ENCODE measurements at places on chromosomes 6 and 20. TPM values are rescaled to one million over a fixed set of nuclear protein-coding genes. Genes with fewer than 3 reads are reported as not detected.
A peak's percentile ranks its signal among the peaks of the same experiment; 100 is the strongest.

DNA sequence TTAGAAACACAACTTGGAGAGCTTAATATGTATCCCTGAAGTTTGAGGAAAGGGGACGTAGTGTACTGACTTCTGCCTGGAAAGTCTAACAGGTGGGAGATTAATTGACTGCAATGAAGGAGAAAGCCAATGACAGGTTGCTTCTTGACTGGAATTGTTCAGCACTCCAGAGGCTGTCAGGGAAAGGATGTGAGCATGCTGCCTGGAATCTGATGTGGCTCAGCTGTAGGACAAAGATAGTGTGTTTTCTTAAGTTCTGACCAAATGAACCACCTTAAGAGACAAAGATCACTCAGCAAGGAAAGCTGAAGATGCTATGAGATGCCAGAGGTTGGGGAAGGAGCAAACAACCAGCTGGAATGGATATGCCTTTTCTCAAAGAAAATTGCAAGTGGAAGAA lies 185.8 kb downstream of the PHF3 start:
- no peak for DNase-seq
- no peak overlapping the region for H3K27ac ChIP-seq
- H3K36me3 ChIP-seq, result no peaks in the 10 kb centered on the region

GRCh38 chr20:23159256-23159946 lies 73.3 kb upstream of the CD93 start:
- H3K27me3 ChIP-seq, result no peaks in the 10 kb centered on the region
- peaks cover 63% of the 10 kb centered on the region for H3K4me1 ChIP-seq
- no peak overlapping the region for H3K4me3 ChIP-seq

GRCh38 chr6:123203928-123204327 lies 207.9 kb downstream of the CLVS2 start:
- H3K36me3 ChIP-seq, result no peaks in the 10 kb centered on the region
- no peak overlapping the region for H3K4me3 ChIP-seq
- no peaks in the 10 kb centered on the region for H3K27me3 ChIP-seq
- DNase-seq, result no peak
- H3K27ac ChIP-seq, result no peak overlapping the region

DNA sequence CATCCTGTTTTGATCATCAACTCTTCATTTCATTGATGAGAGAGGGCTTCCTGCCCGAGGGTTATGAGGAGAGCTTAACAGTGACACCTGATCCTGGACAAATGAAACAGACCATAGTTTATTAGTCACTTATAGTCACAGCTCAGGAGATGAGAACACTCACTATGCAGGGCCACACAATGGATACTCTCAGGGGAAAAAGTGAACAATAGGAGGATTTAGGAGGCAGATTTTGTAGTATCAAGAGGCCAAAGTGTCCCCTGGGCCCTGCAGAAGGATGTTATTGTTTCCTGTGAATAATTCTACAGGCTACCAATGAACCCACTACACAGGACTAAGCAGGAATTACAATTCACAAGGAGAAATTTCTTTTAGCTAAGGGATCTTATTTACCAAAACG lies 772.8 kb upstream of the MAN1A1 start:
- no peaks in the 10 kb centered on the region for H3K4me1 ChIP-seq
- no peak for DNase-seq
- H3K27ac ChIP-seq, result no peak overlapping the region
- no peaks in the 10 kb centered on the region for H3K36me3 ChIP-seq
- H3K27me3 ChIP-seq, result no peaks in the 10 kb centered on the region

DNA sequence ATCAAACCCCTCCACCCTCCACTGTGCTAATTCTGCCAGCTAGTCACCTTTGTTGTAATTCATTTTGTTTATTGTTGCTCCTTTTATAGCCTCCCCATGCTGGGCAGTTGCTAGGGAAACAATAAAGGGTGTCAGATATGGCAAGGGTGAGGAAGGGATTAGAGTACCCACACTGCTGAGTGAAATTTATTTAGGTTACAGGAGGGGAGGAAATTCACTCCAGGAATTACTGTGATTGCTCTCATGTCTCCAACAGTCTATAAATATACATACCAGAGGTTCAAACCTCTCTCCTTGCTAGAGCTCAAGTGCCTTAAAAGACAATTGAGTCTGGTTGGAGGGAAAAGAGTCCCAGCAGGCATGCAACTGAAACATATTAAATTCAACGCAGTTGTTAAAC lies 90.6 kb upstream of the ADGRF1 start:
- no peak overlapping the region for H3K4me3 ChIP-seq
- H3K27ac ChIP-seq, result peak overlapping the region; percentile 32
- no peaks in the 10 kb centered on the region for H3K27me3 ChIP-seq
- DNase-seq, result no peak
- H3K4me1 ChIP-seq, result peaks cover 68% of the 10 kb centered on the region

GRCh38 chr20:61933481-61933950 lies 132.2 kb downstream of the TAF4 start:
- H3K4me3 ChIP-seq, result no peak overlapping the region
- H3K4me1 ChIP-seq, result no peaks in the 10 kb centered on the region
- DNase-seq, result no peak
- H3K36me3 ChIP-seq, result no peaks in the 10 kb centered on the region

GRCh38 chr6:149961728-149962425 lies 1.9 kb upstream of the ULBP1 start:
- H3K36me3 ChIP-seq, result no peaks in the 10 kb centered on the region
- H3K27ac ChIP-seq, result no peak overlapping the region
- DNase-seq, result no peak
- H3K4me3 ChIP-seq, result no peak overlapping the region
- no peaks in the 10 kb centered on the region for H3K27me3 ChIP-seq

GRCh38 chr20:22984606-22985005 lies 50.5 kb upstream of the SSTR4 start:
- no peak for DNase-seq
- no peaks in the 10 kb centered on the region for H3K36me3 ChIP-seq
- H3K4me1 ChIP-seq, result no peaks in the 10 kb centered on the region
- H3K4me3 ChIP-seq, result no peak overlapping the region
- H3K27me3 ChIP-seq, result no peaks in the 10 kb centered on the region
- H3K27ac ChIP-seq, result no peak overlapping the region

- no peaks in the 10 kb centered on the region for H3K4me1 ChIP-seq
- no peak overlapping the region for H3K4me3 ChIP-seq
- no peak overlapping the region for H3K27ac ChIP-seq
These were observed 6.5 kb upstream of the SMOC2 start for GRCh38 chr6:168434505-168434904.

GRCh38 chr6:121000381-121000780 lies 333.9 kb downstream of the TBC1D32 start:
- H3K36me3 ChIP-seq, result no peaks in the 10 kb centered on the region
- no peak for DNase-seq
- no peaks in the 10 kb centered on the region for H3K4me1 ChIP-seq
- H3K27me3 ChIP-seq, result no peaks in the 10 kb centered on the region
- H3K4me3 ChIP-seq, result no peak overlapping the region

DNA sequence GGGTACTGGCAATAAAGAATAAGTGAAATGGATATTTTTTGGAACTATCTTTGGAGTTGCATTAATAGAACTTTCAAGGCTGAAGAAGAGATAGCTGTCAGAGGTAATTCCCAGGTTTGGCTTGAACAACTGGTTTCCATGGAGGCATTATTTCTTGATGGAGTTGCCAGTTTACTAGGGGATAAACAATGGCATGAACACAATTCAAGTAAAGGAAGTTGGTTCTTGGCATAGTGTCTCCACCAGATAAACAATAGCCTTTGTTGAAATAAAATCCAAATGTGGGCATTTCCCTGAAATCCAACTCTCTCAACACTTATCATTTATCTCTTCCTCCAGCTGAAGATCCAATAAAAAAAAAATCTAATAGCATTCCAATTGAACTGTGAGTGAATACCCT lies 454.9 kb downstream of the C6orf118 start:
- no peaks in the 10 kb centered on the region for H3K27me3 ChIP-seq
- DNase-seq, result no peak
- H3K27ac ChIP-seq, result no peak overlapping the region
- H3K4me3 ChIP-seq, result no peak overlapping the region

DNA sequence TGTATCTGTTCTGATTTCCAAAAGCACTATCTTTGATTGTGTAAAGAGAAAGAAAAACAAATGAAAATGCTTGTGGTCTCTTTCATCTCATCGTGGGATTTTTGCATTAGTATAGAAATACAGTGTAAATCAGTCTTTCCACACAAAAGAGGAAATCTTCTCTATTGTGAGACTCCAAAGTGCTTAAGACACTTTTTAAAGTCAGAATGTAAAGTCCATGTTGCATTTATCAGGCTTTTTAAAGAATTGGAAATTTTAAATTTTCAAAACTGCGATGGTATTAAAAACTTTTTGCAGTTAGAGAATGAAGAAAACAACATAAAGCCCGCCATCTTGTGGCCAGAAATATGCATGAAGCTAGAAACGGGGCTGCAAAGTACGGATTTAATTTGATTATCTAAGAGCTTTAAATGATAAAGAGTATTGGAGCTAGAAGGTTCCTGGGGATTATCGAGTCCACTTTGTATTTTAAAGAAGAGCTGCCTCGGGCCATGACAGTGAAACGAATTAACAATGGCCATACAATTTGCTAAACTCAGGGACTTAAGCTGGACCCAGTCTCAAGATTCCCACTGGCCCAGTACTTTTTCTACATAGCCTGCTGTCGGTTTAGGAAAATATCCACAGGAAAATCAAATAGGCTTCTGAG lies 339.6 kb downstream of the ARHGAP18 start:
- H3K36me3 ChIP-seq, result no peaks in the 10 kb centered on the region
- no peaks in the 10 kb centered on the region for H3K27me3 ChIP-seq
- no peak for DNase-seq
- H3K27ac ChIP-seq, result no peak overlapping the region
- peaks cover 7% of the 10 kb centered on the region for H3K4me1 ChIP-seq
- no peak overlapping the region for H3K4me3 ChIP-seq

- H3K4me3 ChIP-seq, result no peak overlapping the region
- no peaks in the 10 kb centered on the region for H3K4me1 ChIP-seq
- no peak for DNase-seq
- no peak overlapping the region for H3K27ac ChIP-seq
- no peaks in the 10 kb centered on the region for H3K27me3 ChIP-seq
These were observed 58.1 kb upstream of the FOXQ1 start for GRCh38 chr6:1253816-1254215.

- H3K4me1 ChIP-seq, result peaks cover 60% of the 10 kb centered on the region
- H3K27ac ChIP-seq, result peak overlapping the region; percentile 93
- no peaks in the 10 kb centered on the region for H3K27me3 ChIP-seq
- DNase-seq, result no peak
- no peaks in the 10 kb centered on the region for H3K36me3 ChIP-seq
These were observed 950 bp downstream of the PEDS1 start for GRCh38 chr20:50152394-50153152.

GRCh38 chr6:169263374-169263773 lies 9.7 kb upstream of the THBS2 start:
- no peak for DNase-seq
- no peaks in the 10 kb centered on the region for H3K36me3 ChIP-seq
- no peaks in the 10 kb centered on the region for H3K27me3 ChIP-seq
- peaks cover 11% of the 10 kb centered on the region for H3K4me1 ChIP-seq

DNA sequence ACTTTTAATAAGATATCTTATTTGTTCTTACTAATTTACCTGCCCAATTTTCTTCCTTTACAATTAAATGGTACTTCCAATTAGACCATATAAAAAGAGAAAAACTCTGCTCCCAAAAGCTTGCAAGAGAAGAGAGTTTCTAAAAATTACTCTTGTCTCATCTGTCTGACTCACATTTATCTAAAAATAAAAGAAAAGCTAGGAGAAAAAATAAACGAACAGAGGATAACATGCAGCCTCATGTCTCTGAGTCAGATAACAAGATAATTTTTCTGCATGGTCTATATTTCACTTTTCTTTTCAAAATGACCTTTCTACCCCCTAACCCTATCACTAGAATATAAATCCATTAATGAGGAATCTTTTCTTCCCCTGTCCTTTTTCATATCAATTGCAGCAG lies 127.2 kb upstream of the TCF21 start:
- DNase-seq, result no peak
- peak overlapping the region; percentile 42 for H3K27ac ChIP-seq
- H3K4me3 ChIP-seq, result no peak overlapping the region
- no peaks in the 10 kb centered on the region for H3K27me3 ChIP-seq
- no peaks in the 10 kb centered on the region for H3K36me3 ChIP-seq
- H3K4me1 ChIP-seq, result peaks cover 41% of the 10 kb centered on the region

DNA sequence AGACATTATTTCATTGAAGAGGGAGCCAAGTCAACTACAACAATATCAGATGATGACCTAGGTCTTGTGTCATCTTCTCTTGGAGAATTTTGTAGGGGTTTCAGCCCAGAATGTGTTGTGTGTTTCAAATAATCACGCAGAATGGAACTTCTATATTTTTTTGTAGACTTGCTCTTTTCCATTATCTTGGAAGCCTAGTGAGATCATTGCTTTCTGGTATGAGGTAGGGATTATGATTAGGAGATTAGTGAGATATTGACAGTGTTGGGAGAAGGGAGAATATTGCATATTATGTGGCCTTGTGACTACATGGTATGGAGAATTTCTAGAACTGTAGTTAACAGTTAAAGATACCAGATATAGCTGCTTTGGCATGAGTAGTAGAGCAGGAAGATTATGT lies 423.6 kb upstream of the PLCB4 start:
- H3K27ac ChIP-seq, result peak overlapping the region; percentile 56
- no peaks in the 10 kb centered on the region for H3K27me3 ChIP-seq
- no peak for DNase-seq
- H3K4me3 ChIP-seq, result no peak overlapping the region
- H3K4me1 ChIP-seq, result peaks cover 19% of the 10 kb centered on the region

GRCh38 chr6:151052021-151052646 lies 186.6 kb downstream of the MTHFD1L start:
- H3K27ac ChIP-seq, result no peak overlapping the region
- DNase-seq, result no peak
- no peaks in the 10 kb centered on the region for H3K27me3 ChIP-seq

DNA sequence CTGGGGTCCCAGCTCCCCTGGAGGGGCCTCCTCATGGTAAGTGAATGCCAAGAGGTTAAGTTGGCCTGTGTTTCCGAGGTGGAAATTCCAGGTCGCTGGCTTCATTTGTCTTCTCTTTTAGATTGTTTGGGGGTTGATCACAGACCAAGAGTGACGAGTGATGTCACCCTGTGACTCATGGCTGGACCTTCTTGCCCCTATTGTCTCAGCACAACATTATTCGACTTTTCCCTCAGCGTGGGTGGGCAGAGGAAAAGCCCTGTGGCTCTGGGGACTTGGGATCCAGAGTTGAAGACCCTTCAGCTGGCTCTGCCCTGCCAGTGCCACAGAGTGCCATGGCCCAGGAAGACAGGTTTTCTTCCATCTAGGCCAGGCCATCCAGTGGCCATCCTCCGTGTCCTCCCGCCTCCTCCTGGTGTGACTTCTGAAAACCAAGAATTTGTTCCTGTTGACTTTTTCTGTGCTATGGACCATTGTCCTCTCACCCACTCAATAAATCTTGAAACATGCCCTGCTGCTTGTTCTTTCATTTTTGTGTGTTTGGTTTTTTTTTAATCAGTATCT lies 15.4 kb upstream of the SNHG17 start:
- DNase-seq, result no peak
- H3K27ac ChIP-seq, result no peak overlapping the region
- no peaks in the 10 kb centered on the region for H3K27me3 ChIP-seq
- no peak overlapping the region for H3K4me3 ChIP-seq

Gene COL9A3
- total RNA-seq, result 22.9 TPM

Gene SLC17A1
- not detected for total RNA-seq

Gene DOK5
- total RNA-seq, result 0.32 TPM

Gene NOX3
- not detected for total RNA-seq

Gene BFSP1
- total RNA-seq, result 5.8 TPM

Gene ECT2L
- total RNA-seq, result 0.42 TPM

Measured in esophagus muscularis mucosa (tissue), 4 donors.